ENCODE measurements at places on chromosomes 7 and 10. TPM values are rescaled to one million over a fixed set of nuclear protein-coding genes. Genes with fewer than 3 reads are reported as not detected.

Gene ACHE
- total RNA-seq: 51.0 TPM

Gene FAM180A
- total RNA-seq: 2.6 TPM

GRCh38 chr7:70764701-70765208, 367.2 kb upstream of the GALNT17 start:
- DNase-seq: no peak

Gene GOLGA7B
- total RNA-seq: 0.29 TPM

GRCh38 chr10:26969145-26969926, 108.6 kb upstream of the ABI1 start:
- DNase-seq: no peak

DNA sequence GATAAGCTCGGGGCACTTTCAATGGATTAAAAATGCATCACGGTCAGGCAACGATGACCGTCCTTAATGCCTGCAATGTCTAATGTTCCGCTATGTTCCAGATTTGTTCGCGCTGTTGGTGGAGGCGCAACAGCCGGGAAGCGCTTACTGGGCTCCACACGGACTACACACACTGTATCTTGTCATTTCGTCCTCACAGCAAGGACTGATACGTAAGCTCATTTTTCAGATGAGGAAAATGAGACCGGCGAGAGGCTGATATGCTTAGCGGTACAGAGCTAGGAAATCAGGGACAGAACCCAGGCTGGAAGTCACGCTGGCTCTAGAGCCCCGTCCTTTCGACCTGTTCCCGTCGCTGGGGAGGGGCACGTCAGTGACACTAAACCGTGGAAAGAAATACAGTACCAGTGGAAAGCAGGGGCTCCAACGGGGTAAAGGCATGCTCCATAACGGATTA, 670 bp downstream of the TPK1 start:
- peak; percentile 67 for DNase-seq

Gene FFAR4
- not detected for total RNA-seq

GRCh38 chr7:19899529-19899928, 126.1 kb upstream of the TMEM196 start:
- peak; percentile 45 for DNase-seq

Gene CALCR
- not detected for total RNA-seq

Gene MCM10
- 0.05 TPM for total RNA-seq

Gene CYP26C1
- total RNA-seq: 0.10 TPM

GRCh38 chr7:75696263-75697037, 42.3 kb downstream of the HIP1 start:
- no peak for DNase-seq

GRCh38 chr7:41808541-41808940, 105.7 kb upstream of the INHBA start:
- no peak for DNase-seq

DNA sequence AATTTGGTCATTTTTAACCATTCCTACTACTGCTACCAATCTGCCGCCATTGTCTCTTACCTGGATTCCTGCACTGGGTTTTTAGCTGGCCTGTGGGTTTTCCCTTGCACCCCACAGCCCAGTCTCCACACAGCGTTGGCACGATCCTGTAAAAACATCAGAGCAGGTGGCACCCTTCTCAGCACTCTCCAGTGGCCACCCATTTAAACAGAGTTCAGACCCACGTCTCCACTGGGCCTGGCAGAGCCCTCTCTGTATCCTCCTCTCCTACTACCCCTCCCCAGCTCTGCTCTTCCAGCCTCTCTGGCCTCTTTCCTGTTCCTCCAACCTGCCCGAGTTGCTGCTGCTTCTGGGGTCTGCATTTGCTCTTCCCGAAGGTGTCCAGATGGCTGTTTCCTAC, 259.4 kb downstream of the SDK1 start:
- DNase-seq: no peak

- no peak for DNase-seq
These were observed 28.7 kb downstream of the ERLIN1 start for GRCh38 chr10:100157156-100157555.

- peak; percentile 23 for DNase-seq
These were observed 517.8 kb upstream of the CELF2 start for GRCh38 chr10:10499839-10500238.

GRCh38 chr10:118595598-118596425, at the start of gene PRLHR:
TSS of gene PRLHR (minus strand) at chr10:118595648. CDS start at chr10:118595244, 404 bp downstream.
- DNase-seq: peak; percentile 40

- no peak for DNase-seq
These were observed 93.5 kb downstream of the UPF2 start for GRCh38 chr10:11949152-11949551.

- DNase-seq: no peak
These were observed 14.0 kb upstream of the RALA start for GRCh38 chr7:39609113-39609934.
